ENCODE measurements at places on chromosomes 16 and 17.
A peak's percentile ranks its signal among the peaks of the same experiment; 100 is the strongest.

GRCh38 chr16:85357924-85358505 is 245.7 kb upstream of the CIBAR2 start:
- no peak for DNase-seq

DNA sequence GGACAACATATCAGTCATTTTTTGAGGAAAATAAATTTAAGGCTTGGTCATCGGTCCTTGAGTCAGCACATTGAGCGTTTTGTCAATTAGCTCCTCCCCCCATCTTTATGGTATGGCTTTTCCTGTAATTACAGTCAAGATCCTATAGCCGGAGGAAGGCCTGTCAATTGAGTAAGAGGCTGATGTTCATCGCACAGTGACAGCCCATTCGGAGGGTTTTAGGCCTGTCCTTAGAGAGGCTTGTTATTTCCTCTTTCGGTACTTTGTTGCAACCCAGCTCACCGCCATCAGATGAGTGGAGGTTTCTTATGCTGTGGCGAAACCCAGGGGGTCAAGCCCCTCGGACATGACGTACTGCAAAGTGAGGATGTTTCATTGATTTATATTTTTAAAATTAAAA is 395.2 kb downstream of the WWOX start:
- no peak for DNase-seq

DNA sequence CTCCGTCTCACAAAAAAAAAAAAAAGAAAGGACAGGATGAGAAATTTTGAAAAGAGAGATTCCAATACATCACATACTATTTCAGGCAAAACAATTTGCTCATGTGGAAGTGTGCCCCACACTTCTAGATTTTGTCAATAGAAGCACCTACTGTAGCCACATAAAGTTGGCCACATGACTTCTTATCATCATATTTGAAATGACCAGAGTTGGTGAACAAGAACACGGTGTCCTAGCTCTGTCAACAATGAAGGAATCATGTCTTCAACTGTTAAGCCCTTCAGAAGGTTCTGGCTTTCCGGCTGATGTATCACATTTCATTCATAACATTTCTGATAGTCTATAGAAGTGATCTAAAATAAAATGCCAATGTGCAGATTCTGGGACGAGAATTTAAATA is 534.5 kb downstream of the TMEM114 start:
- DNase-seq, result no peak

- no peak for DNase-seq
Observed at GRCh38 chr17:3658784-3659449, 9.5 kb downstream of the TAX1BP3 start.

DNA sequence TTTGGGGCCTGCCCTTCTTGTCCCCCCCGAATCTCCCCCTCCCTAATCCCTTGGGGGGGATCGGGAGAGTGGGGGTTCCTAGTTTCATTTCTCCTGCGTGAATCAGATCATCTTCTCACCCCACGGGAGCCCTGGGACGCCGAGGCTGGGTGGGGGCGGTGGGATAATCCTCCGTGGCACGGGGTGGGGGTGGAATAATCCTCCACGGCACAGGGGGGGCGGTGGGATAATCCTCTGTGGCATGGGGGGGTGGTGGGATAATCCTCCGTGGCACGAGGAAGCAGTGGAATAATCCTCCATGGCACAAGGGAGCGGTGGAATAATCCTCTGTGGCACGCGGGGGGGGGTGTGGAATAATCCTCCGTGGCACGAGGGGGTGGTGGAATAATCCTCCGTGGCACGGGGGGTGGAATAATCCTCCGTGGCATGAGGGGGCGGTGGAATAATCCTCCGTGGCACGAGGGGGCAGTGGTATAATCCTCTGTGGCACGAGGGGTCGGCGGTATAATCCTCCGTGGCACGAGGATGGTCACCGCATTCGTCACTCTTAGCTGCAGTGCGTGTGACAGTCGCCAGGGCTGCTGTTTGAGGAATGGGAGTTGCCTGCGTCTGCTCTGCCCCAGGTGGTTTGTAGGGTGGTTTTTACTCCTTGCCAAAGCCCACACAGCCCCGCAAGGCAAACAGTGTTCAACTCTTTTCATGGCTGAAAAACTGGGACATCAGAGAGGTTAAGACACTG is 156.9 kb downstream of the LAT start:
- no peak for DNase-seq

DNA sequence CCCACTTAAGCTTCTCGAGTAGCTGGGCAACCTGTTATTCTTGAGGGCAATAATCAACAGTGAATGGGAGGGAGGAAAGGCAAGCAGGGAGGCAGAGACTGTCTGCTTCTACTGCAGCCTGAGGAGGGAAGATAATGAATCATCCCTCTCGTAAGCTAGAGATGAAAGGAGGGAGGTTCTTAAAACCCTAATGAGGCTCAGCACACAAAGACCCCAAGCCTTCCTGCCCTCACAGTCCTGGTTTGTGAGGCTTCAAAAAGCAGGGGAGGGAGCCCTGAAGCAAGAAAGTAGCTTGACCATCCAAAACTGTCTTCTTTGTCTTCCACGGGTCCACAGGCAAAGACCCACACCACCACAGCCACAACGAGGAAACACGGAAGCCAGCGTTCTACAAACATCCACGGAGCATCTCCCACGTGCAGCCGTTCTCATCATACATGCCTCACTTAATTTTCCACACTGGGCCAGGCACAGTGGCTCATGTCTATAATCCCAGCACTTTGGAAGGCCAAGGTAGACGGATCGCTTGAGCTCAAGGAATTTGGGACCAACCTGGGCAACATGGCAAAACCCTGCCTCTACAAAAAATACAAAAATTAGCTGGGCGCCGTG is 1.8 kb downstream of the PIK3R5 start:
- no peak for DNase-seq

GRCh38 chr16:69482410-69482991 is 58.1 kb downstream of the CYB5B start:
- no peak for DNase-seq

- no peak for DNase-seq
Observed at GRCh38 chr16:54233615-54234014, 53.0 kb downstream of the IRX3 start.

- peak; percentile 25 for DNase-seq
Observed at GRCh38 chr17:45270828-45271418, 9.0 kb upstream of the SPATA32 start.

DNA sequence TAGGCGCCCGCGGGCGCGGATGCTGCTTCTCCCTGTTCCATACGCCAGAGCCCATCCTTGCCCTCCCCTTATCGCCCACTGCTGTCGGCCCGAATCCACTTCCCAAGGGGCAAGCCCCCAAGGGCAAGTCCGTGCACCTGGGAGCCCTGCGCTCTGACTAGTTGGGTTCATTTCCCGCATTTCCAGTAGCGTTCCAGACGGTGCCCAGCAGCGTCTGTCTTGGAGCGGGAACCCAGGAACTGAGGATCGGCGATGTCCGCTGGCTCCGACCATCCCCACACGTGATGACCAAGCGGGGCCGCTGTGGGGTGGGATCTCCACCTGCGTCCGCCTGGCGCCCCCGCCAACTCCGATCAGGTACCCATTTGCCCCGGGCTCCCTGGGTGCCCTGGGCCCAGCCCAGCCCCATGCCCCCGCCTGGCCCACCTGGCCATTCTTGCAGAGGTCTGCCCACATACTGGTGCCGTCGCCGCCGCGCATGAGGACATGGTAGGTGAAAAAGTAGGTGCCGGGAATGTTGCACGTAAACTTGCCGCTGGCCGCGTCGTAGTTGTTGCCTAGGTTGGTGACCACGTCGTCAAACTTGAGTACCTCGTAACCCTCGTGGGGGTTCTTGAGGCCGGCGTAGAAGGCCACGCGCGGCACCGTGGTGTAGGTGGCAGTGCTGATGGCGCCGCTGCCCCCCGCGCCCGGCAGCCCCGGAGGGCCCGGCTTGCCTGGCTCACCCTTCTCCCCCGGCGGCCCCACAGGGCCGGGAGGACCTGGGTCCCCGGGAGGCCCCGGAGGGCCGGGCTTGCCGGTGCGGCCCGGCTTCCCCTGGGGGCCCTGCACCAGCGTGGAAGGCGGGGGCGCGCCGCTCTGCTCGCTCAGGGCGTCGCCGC is 837 bp downstream of the C1QL1 start:
- no peak for DNase-seq

- no peak for DNase-seq
Observed at GRCh38 chr16:14489460-14489859, 140.6 kb downstream of the PARN start.

- no peak for DNase-seq
Observed at GRCh38 chr16:28166394-28167208, 45.2 kb downstream of the XPO6 start.

DNA sequence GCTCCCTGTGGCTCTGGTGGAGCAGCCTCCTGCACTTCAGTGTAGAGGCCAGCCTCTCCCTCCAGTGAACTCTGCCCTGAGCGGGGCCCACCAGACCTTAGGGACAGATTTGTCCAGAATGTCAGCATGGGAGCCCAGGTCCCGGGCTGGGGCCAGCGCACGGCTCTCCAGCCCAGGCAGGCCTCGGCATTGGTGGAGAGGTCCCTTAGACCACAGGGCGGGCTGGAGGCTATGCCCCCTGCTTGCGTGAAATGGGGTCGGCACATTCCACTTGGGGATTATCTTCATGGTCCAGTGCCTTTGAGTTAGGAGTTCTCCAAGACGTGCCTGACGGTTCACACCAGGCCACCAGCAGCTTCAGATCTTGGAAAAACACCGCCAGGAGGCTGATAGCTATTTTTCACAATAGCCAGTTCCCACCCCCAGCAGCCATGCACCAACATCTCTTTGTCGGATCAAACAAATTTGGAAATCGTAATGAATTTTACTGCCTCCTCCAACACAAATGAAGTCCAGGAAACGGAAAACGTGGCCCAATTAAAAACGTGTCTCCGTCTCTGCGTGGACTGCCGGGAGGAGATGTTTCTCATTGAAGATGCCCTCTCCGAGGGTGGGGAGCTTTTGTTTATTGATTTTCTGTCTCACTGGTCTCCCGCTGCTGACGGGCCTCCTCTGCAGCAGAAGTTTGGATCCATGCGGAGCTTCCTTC is 110.0 kb upstream of the CIBAR2 start:
- no peak for DNase-seq

DNA sequence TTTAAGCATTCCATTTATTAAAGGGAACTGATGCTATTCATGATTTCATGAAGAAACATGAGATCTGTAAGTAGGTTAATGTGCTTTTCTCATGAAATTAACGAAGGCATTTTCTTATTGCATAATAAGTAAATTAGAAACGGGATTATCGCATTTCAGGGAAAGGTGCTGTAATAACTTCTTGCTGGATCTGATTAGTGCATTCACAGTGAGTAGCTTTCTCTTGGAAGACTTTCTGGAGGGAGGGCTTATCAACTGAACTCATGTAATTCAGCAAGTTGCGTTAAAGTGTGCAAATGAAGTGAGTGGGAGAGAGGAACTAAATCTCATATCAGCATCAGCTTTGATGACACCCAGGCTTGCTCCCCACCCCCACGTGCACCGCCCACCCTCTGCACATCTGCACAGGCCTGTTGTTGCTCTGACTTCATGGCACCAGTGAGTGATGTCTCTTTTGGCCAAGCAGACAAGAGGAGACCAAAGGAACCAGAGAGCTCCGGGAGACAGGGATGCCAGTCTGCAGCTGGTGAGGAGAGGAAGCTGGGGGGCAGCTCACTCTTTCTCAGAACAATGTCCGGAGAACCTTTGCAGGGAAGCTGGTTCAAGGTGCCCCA is 26.3 kb upstream of the GAS7 start:
- DNase-seq, result no peak

GRCh38 chr17:79789943-79790804 is 6.7 kb downstream of the CBX8 start:
- DNase-seq, result no peak

DNA sequence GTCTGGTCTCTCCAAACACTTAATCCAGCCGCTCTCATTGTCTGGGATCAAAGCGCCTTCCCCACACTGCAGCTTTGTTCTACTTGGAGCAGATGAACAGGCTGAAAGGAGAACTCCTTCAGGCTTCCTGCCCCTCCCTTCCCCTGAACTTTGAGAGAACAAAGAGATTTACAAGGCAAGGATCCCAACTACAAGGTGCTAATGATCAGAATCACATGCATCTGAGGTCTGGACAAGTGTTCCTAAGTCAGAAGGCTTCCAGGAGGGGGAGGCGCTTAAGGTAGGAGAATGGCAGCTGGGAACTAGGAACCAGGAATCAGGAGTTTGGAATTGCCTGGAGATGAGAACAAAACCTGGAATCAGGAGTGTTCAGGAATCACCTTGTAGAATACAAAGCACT is 606.3 kb upstream of the CDH11 start:
- DNase-seq, result no peak

DNA sequence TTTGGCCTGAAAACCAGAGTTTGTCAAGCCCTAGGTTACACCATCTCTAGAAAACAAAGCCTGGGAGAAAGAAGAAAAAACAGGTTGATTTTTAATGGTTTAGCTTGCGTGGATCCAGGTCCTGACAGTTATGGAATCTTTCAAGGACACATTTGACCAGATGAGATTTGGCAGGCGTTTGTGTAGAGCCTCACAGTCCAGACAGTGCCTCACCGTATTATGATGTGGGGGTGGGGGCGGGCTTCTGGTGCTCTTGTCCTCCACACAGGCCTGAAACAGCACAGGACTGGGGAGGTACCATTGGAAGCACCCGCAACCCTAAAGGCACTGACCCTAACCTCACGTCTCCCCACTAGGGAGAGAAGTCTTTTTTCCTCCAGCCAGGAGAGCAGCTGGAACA is 19.6 kb downstream of the MVP start:
- no peak for DNase-seq

DNA sequence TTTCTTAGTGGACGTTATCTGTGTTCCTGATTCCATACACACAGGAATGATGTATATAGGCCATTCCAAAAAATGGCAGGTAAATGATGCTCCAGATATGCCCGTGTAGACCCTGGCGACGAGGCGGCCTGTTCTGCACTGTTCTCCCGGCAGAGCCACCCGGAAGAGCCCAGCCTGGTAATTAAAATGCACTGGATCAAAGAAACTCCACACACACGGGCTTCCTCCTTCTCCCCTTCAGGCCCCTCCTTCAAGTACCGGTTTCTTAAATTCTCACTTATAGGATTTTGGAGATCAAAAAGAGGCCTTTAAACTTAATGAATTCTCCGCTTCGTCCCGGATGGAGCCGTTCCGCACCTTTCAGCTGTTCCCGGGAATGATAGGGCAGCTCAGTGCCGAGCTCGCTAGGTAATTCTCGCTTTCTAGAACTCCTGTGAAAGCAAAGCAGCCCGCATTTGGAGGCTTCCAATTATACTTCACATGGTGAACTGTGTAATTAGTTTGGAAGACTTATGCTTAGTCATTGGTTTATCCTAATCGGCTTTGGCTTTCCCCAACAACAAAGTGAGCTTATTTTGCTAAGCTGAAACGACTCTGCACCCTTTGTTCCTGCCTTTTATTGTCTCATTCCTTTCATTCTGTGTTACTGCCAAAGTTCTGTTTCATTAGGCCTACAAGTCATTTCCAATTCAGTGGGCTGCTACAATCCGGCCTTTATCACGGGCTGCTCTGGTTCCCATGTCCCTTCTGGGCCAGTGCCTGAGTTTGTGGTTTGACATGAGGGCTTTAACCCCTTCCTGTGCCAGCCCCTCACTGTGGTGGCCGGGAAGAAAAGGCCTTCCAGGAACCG is 150.0 kb downstream of the MSI2 start:
- DNase-seq, result no peak

- no peak for DNase-seq
Observed at GRCh38 chr17:51725185-51725584, 433.3 kb downstream of the CA10 start.
